GM06990 (cell line): ENCODE measurements at places on chromosomes 7 and 10.
A peak's percentile ranks its signal among the peaks of the same experiment; 100 is the strongest.

DNA sequence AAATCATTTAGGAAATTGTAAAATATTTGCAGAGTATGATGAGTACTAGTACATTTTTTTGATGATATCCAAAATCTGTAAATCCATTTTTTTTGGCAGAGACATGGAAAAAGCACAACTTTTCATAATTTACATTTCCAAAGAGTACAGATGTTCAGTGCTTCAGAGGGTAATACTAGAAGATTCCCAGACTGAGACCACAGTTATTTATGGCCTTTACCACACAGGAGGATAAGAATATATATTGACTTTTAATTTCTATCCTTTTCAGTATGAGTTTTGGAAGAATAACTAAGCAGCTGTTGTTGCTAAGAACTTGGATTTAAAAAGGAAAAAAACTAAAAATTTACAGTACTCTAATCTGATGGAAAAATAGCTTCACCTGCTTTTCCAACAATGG, 61.9 kb downstream of the HGF start:
- no peak for DNase-seq

- no peak for DNase-seq
Observed at GRCh38 chr7:95099106-95099505, 191.7 kb downstream of the PPP1R9A start.

GRCh38 chr7:148607151-148607661, 16.6 kb downstream of the C7orf33 start:
- DNase-seq: no peak

DNA sequence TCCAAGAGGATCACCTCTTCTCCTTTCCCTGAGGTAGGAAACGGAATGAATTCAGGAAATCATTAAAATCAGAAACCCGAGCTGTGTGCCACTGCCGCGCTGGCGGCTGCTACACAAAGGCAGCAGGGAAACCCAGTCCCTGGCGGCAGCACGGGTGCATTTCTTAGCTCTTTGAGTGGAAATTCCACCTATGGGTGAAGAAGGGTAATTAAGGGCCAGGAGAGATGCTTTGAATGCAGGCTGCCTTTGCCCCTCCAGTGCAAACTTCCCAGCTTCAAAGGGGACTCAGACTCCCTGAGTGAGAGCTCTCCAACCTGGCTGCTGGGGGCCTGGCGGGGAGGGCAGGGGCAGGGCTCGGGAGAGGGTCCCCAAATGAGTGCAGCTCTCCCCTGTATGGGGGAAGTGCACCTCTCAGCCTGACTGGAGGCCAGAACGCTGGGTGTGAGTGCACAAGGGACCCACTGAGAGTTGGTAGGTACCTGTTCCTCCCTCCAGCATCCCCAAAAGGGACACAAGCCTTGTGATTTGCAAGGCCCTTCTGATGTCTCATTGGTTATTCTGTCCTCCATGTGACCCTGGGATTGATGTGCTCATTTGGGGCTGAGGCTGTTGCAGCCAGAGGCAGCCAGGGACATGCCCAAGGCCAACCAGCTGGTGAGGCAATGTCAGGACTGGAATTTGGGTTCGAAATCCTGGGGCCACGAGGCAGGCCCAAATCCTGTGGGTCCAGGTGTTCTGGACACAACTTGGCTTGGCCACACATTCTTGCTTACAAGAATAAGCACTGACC, 16.3 kb upstream of the ZMIZ1 start:
- no peak for DNase-seq

- DNase-seq: no peak
Observed at GRCh38 chr7:84009782-84010181, 184.8 kb downstream of the SEMA3A start.

GRCh38 chr10:51235865-51236264, 161.6 kb downstream of the PRKG1 start:
- DNase-seq: no peak

- no peak for DNase-seq
Observed at GRCh38 chr10:23742807-23743206, 303.9 kb downstream of the OTUD1 start.

DNA sequence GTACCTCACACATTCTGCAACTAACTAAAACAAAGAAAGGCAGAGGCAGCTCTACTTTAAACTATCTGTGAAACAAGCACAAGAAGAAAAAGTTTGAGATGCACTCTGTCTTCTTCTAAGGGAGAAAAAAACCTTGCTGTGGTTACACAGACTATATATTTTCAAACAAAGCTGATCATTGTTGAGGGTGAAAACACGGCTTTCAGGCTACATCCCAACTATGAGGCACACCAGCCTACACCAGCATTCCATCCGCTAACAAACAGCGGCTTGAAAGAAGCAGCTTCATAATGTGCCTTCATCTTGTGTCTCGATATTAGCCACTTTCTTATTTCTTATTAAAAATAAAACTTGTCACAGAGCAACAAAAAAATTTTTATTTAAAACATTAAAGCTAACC, 79.1 kb downstream of the USP6NL start:
- no peak for DNase-seq

DNA sequence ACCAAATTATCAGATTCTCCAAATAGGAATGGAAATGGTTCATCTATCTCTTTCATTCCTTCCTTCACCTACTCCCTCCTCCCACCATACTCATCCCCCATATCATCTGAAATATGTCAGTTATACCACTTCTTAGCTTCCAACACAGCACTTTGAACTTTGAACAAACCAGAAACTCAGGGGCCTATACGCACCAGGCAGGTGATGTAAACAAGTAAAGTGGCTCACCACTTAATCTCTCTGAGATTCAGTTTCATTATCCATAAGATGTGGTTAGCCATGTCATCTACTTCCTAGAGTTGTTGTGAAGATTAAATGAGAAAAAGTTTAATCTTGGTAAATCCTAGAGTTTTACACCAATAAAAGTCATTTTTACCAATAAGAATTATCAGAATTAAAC, 65.9 kb upstream of the LRRN3 start:
- no peak for DNase-seq

DNA sequence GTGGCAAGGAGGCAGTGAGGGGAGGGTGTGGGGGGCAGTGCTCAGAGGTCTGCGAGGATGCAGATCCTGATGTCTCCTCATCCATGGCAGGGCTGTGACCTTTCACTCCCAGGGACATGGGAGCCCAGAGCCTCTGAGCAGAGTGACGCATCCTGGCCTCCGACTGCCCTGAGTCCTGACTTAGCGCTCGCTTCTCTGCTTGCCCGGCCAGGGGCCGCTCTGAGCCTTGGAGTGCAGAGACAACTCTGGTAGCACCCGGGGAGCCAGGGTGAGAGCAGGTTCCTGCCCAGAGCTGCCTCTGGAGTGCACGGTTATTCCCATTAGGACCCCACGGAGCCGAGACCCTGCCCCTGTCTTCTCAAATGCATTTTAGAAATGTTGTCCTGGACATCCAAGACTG, 188.0 kb downstream of the TCERG1L start:
- DNase-seq: no peak

GRCh38 chr10:95236068-95236903, 42.2 kb downstream of the ACSM6 start:
- peak; percentile 79 for DNase-seq

DNA sequence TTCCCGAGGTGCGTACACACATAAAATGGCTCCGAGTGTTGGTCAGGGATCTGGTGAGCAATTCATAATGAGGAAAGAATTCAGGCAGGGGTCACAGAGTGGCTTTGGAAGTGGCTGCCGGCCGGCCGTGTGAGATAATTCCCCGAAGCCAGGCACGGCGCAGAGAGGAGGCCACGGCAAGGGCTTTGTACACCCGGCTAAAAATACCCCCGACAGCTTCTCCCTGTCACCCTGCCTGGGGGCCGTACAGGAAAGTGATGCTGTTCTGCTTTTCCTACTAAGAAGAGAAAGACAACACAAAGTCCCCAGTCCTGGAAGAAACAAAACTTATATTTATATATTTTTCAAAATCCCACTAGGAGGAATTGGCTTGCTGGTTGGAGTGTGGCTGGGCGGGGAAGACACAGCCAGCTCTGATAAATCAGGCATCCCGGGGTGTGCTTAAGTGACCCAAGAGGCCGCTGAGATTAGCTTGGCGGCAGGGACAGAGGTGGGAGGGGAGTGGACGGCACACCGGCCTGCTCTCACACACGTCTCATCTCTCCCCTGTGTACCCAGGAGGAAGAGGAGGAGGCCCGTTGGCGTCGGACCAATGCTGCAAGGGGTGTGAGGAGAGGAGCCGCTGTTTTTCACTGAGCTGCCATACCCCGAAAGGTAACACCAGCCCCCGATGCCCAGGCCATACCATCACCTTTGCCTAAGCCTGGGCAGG, 70.5 kb downstream of the ZMIZ1 start:
- DNase-seq: no peak

DNA sequence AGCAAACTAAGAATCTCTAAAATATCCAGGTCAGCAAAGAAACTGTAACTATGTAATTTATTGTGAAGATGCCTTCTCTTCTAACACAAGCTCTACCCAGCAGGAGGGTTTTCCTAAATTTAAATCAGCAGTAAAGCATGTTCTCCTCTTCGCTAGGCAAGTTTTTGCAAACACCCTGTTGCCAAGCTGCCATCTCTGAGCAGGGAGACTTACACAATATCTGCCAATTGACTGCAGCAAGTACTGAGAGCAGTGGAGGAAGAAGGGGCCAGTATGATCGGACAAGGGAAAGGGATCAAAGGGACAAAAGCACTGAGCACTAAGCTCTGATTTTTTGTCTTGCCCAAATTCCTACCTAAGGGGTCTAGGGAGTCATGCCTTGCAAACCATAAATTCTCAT, 16.0 kb upstream of the LANCL2 start:
- no peak for DNase-seq

DNA sequence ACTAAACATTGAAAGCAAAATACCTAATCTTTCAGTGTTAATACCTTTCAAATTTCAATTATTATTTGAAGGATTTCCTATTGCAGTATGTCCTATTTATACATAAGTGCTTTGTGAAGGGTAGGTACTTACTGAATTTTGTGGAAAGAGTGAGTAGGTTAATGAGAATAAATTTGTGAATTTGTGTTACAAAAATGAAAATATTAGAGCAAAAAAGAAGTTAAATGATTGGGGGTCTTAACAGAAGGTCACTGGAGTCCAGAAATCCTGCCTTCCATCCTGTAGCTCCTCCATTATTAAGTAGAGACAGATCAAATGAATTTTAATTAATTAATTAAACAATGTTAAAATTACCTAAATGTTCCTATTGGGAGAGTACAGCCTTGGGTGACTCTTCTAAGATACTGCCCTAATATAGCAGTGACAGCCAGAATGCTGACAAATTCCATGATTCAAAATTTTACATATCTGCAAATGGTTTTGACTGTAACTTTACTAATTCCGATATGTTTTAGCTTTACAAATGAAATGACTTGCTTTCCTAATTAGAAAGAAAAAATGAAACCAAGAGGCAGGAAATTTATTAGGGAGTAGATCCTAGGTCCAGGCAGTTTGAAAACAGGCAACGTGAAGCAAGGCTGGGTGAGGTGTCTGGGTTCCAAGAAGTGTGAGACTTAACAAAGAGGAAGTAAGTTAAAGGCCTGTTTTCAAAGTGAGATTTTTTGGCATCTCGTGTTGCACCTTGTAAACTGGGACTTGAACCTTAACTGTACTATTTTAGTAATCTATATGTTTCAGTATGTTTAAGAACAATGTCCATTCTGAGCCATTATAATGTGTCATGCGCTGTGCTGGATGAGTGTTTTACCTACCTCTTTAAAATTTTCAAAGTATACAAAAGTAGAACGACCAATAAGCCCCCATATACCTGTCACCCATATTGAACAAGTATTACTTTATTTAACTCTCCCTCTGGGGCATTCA, 1.5 kb downstream of the PIK3CG start:
- DNase-seq: peak; percentile 65

- DNase-seq: peak; percentile 24
Observed at GRCh38 chr7:107150375-107151073, 18.3 kb upstream of the HBP1 start.

DNA sequence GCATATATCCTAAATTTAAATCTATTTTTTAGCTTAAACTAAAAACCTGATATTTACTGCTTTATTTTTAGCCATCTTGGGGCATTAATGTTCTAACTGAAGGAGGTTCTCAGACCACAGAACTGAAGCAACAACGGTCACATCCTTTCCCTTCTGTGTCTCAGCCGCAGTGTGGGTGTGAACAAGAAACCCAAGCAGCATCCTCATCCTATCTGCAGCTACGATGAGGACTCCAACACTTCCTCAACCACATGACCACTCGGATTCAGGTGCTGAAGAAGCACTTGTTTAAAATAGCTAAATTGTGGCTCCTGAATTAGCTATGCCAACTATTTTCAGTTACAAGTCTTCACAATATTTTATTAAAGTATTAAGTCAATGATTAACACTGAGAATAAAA, 5.3 kb downstream of the ESYT2 start:
- DNase-seq: peak; percentile 31

DNA sequence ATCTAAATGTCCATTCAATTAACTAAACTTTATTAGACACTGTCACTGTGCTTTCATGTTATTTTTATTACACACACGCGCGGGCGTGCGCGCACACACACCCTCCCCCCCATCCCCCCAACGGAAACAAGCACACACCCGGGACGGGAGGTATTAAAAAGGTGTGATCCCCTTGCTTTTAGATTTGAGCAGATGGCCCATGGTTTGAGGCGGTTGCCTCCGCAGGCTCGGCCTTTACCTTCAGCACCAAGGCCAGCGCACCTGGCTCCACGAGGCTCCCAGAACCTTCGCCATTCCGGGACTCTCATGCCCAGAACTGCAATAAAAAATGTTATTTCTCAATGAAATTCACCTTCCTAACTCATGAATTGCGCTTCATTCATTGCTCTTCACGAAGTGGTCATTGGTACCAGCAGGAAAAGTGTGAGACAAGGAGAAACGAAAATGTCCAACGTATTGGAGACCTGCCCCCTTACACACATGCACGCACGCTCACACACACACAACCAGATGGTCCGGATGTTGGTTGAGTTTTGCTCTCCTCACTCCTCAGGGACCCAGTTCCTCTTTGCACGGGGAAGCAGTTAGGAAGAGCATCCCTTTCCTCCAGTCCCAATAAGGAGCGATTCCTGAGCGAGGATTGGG, 20.8 kb upstream of the PTF1A start:
- DNase-seq: no peak

DNA sequence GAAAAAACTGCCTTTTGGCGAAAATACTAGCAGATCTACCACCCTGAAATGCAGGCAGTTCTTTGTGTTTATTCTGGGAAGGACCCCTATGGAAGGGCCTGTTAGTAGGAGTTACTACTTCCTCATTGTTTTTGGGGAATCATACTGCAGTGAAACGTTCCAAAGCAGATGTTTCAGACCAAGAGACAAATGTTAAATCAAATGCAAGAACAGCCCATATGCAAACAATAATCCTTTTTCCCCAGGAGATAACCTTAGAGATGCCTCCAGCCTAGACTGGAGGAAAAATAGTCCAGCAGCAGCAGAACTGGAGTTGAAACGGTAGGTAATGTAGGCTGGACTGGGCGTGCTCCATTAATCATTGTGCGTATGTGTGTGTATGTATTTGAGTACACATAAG, 65.9 kb upstream of the VWDE start:
- no peak for DNase-seq

- DNase-seq: no peak
Observed at GRCh38 chr7:50164559-50165170, 71.6 kb upstream of the ZPBP start.

DNA sequence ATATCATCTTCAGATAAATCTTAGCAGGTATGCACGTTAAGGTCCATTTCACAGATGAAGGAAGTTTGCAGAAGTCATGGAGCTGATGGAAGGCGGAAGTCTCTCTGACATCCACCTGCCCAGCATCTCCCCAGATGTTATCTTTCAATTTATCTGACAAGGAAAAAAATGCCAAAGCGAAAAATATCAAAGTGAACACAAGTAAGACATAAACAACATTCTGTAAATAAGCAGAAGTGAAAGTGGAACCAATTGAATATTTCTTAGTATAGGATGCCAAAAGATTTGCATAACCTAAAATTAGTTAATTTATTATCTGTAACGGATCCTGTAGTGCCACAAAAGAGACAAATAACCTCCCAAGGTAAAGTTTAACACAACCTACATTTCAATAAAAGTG, 73.6 kb upstream of the NEBL start:
- peak; percentile 61 for DNase-seq
